Activated CD4-positive, CD25-positive, alpha-beta regulatory T cell treated with anti-CD3 and anti-CD28 coated beads, Interleukin-2, amount 50 U/mL, for 72 hours (primary cell): ENCODE measurements at places on chromosomes 1 and 21.

GRCh38 chr1:2145946-2146835 lies 48.4 kb downstream of the FAAP20 start:
- DNase-seq: no peak

- DNase-seq: peak; percentile 74
Measured at GRCh38 chr21:45590246-45590725, 48.0 kb upstream of the SLC19A1 start.

DNA sequence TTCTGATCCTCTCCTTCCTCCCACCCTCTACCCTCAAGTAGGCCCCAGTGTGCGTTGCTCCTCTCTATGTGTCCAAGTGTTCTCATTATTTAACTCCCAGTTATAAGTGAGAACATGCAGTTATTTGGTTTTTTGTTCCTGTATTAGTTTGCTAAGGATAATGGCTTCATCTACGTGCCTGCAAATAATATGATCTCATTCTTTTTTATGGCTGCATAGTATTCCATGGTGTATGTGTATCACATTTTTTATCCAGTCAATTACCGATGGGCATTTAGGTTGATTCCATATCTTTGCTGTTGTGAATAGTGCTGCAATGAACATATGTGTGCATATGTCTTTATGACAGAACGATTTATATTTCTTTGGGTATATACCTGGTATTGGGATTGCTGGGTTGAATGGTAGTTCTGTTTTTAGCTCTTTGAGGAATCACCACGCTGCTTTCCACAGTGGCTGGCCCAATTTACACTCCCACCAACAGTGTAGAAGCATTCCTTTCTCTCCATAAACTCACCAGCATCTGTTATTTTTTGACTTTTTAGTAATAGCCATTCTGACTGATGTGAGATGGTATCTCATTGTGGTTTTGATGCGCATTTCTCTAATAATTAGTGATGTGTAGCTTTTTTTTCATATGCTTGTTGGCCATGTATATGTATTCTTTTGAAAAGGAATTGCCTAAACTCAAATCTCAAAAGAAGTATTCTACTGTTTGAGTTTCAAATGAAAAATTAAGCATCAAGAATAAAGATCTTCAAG lies 116.9 kb downstream of the ETS2 start:
- DNase-seq: no peak

DNA sequence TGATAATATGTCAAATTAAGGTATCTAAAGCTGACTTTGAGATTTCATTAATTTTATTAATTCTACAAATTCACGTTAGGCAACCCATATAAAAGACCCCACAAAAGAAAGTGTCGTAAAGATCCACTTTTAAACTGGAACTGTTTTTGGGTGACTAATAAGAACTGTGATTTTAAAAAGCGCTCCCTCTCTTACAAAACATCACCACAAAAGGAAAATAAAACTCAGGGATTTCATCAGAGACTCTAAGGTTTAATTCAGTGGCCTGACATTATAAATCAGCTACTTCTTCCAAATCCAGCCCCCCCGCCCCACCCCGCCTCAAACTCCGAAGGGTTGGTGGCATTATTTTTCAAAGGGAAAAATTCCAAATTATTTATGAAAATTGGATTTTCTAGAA lies 2.7 kb downstream of the COL24A1 start:
- DNase-seq: no peak

DNA sequence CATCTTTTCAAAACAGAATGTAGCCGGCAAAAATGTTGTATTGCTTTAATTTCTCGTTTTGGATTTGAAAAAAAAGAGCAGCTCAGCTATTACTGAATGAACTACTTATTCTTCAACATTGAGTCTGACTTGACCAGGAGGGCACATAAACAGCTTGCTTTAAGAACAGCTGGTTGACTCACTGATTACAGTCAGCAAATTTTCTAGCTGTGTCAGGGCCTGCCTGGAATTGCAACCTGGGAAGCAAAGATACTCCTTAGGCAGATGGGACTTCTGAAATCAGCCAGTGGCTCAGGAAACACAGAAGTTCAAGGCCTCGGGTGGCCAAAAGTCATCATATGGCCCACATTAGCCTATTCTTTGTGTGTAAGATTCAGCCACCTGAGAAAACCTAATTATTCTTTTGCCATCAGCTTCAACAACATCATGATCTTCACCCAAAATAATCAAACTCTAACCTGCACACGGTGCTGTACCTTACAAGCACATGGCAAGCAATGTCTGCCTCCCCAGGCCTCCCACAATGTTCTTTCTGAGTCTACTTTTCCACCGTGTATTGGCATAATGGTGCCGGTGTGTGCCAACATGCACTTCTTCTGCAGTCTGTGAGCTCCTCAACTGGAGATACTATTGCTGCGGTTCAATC lies 307.2 kb downstream of the HHIPL2 start:
- DNase-seq: no peak

GRCh38 chr1:184270556-184270955 lies 116.3 kb upstream of the C1orf21 start:
- no peak for DNase-seq

GRCh38 chr1:109083923-109084322 lies 6.6 kb upstream of the TMEM167B start:
- DNase-seq: no peak

GRCh38 chr1:27366113-27366410 lies 699 bp downstream of the MAP3K6 start:
- peak; percentile 75 for DNase-seq

GRCh38 chr21:38920631-38921398 lies 115.1 kb downstream of the ETS2 start:
- DNase-seq: no peak

DNA sequence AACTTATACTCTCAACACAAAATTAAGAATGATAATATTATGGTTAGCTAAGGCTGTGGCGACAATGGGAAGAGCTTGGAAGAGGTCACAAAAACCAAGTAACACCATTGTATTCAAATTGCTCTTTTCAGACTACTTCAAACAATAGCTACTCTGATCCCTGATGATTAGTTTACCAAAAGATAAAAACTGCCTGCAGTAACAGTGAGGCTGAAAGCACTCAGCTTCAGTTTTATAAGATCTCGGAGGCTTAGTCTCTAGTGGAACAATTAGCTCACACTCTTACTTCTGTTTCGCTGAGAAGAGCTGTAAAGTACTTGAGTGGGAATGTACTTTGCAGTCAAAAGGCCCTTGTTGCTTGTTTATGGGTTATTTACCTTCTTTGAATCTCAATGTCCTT lies 278.5 kb downstream of the LRRC7 start:
- DNase-seq: no peak

GRCh38 chr1:160834945-160835565 lies 27.6 kb downstream of the CD244 start:
- DNase-seq: no peak

DNA sequence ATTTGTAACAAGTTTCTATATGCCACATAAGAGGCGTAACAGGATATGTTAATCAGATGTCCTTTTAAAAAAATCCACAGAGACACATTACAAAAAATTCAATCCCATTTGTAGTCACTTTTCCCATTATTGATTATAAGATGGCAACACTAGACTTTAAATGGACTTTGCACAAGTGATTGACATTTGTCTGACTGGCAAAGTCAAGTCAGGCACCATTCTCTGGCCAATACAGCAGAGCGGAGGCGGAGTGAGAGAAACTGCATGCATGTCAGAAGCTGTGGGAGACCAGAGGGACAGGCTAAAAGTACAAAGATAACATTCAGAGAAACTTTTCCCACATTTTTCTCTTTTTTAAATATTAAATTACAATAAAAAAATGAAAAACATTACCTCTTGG lies 28.1 kb upstream of the RGS5 start:
- DNase-seq: no peak

GRCh38 chr1:227390525-227390924 lies 72.2 kb upstream of the CDC42BPA start:
- no peak for DNase-seq

DNA sequence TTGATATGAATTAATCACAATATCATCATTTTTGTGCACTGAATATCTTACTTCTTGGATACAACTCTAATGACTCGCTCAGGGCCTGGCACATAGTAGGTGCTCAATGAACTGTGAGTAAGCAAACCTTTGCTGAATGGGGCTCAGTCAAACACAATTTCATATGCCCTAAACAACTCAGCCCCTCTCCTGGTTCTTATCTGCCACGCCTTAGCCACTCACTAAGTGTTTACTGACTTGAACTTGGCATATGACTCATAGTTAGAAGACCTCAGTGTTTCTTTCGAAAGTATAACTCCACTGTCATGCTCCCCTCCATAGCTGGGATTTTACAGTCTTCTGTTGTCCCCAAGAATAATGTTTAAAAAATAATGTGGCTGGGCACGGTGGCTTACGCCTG lies 4.8 kb upstream of the IFNLR1 start:
- DNase-seq: no peak

DNA sequence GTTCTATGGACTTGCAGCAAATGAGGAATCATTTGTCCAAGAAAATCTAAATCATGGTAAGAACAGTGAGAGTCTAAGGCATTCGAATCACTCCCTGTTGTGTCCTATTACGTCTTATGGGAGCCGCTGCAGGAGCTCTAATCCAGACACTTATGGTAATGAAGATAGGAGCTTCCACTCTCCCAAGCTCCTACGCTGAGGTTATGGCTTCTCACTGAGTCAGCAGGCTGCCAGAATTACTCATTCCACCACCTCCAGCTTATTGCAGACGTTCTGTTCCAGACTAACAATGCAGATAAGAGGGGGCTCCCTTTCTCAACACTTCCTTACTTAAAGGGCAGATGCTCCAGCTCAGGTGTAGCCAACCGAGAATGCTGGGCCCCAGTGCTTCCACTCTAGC lies 212.6 kb downstream of the GREM2 start:
- no peak for DNase-seq

DNA sequence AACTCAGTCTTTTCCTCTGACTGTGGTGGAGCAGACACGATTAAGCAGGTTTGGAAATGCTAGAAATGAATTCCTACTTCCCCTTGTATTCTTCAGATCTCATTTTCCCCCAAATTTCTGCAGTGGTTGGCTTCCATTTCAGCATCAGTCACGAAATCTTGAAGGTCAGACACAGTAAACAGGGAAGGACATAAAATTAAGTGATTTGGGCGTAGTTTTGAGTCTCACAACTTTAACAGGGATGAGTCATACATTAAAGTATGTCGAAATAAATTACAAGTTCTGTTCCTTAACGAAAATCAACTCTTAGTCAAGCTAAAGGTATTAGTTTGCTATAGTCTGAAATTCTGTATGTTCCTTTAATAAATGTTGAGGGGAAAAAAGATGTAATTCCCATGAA lies 61.1 kb downstream of the HNRNPR start:
- DNase-seq: no peak

DNA sequence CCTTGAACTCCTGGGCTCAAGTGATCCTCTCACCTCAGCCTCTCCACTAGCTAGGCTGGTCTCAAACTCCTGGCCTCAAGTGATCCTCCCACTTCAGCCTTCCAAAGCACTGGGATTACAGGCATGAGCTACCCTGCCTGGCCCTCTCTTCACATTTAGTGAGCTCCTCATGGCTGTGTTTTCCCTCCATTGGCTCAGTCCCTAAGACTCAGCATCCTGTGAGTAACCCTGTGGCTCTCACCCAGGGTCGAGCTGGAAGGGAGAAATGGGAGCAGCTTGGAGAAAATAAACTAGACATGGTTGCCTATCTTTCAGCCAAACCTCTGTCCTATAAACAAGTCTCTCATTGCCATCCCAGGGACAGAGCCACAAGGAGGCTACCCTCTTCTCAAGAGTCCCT lies 17.5 kb downstream of the NCF2 start:
- no peak for DNase-seq

GRCh38 chr1:163397451-163398200 lies 75.9 kb downstream of the NUF2 start:
- DNase-seq: no peak

GRCh38 chr21:26795866-26796329 lies 49.3 kb downstream of the ADAMTS1 start:
- DNase-seq: no peak

- DNase-seq: no peak
Measured at GRCh38 chr1:213325482-213325881, 274.4 kb downstream of the RPS6KC1 start.

DNA sequence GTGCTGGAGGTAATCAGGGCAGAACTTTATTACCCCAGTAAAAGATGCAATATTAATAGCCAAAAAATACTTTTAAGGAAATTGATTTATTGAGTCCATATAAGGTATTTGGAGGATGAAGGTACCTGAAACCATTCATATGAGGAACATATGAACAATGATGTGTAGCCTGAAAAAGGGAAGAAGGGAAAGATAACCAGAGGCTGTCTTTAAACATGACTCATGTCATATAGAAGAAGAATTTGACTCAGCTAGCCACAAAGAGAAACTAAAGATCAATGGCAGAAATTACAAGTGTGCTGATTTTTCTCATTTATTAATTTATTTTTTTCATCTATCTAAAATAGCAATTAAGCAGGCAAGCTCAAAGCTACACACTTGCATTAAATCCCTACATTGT lies 136.2 kb upstream of the DUSP10 start:
- DNase-seq: no peak

DNA sequence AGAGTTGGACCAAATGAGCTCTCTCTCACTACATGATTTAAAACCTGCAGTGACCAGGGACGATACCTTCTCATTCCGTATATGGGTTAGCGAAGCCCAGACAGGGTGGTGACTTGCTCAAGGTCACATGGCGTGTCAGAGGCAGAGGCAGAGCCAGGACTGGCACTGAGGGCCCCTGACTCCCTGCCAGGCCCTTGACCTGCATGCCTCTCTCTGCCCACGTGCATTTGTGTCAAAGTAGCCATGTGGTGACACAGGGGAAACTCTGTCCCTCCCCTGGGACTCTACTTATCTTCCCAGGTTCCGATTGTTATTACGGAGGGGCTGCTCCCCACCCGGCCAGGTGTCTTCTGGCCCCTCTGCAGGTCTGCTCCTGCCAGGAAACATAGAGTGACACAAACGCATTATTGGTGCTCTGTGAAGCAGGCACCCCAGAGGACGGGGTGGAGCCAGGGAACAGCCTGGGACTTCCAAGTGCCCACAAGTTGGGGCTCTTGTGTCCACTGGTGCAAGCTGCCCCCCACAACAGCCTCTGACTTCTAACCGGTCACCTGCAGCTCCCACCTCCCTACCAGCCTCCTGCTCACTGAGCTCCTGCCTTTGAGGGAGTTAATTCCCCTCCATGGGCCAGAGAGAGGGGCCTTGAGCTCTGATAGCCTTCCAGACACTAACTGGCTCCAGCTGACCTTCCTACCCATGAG lies 7.3 kb upstream of the TINAGL1 start:
- no peak for DNase-seq

DNA sequence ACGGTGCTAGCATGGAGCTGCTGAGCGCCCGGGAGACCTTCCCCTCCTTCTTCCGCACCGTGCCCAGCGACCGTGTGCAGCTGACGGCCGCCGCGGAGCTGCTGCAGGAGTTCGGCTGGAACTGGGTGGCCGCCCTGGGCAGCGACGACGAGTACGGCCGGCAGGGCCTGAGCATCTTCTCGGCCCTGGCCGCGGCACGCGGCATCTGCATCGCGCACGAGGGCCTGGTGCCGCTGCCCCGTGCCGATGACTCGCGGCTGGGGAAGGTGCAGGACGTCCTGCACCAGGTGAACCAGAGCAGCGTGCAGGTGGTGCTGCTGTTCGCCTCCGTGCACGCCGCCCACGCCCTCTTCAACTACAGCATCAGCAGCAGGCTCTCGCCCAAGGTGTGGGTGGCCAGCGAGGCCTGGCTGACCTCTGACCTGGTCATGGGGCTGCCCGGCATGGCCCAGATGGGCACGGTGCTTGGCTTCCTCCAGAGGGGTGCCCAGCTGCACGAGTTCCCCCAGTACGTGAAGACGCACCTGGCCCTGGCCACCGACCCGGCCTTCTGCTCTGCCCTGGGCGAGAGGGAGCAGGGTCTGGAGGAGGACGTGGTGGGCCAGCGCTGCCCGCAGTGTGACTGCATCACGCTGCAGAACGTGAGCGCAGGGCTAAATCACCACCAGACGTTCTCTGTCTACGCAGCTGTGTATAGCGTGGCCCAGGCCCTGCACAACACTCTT lies 1.1 kb downstream of the TAS1R3 start:
- DNase-seq: no peak
